ENCODE measurements at places on chromosomes 1 and 21. TPM values are rescaled to one million over a fixed set of nuclear protein-coding genes. Genes with fewer than 3 reads are reported as not detected.

- H3K36me3 ChIP-seq: no peaks in the 10 kb centered on the region
- H3K27ac ChIP-seq: no peak within 1 kb of the TSS
- no peak within 1 kb of the TSS for H3K4me3 ChIP-seq
- no peaks in the 10 kb centered on the region for H3K4me1 ChIP-seq
- DNase-seq: no peak
- H3K27me3 ChIP-seq: peaks cover 8% of the 10 kb centered on the region
These were observed at the start of gene FCRLB for GRCh38 chr1:161720956-161721737. Gene FCRLB (plus strand): TSS chr1:161721544. CDS start chr1:161722673, 1,129 bp downstream.

DNA sequence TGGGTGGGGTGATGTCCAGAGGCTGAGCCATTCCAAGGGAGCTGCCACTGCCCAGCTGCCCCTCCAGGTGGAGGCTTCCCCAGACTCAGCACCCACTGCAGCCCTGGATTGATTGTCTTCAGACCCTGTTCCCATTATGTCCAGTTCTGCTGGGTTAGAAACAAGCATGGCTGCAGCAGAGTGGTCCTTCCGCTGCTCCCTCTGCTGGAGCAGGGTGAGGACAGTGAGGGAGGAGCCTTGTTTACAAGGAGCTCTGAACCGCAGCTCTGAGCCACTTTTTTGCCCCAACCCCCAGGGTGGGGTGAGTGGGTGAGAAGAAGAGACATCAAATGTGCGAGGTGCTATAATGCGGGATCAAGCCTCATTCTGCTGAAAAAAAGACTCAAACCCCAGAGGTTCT, 2.3 kb downstream of the TNNT2 start:
- H3K27me3 ChIP-seq: no peaks in the 10 kb centered on the region
- H3K27ac ChIP-seq: peak overlapping the region; percentile 92
- H3K4me3 ChIP-seq: peak overlapping the region; percentile 76

DNA sequence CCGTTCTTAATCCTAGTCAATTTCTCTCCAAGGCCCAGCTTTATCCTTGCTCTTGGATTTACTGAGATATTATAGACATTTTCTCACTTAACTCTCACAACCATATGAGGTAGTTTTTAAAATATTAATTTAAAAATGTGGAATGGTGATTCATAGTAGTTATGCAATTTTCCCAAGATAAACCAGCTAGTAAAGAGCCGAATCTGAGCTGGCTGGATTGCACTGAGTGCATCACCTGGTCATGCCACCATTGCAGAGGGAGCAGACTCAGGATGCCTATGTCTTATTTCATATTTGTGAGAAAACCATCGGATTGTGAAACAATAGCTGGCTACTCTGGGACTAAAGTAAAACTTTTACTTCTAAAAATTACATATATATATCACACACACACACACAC, 494.0 kb downstream of the KCNT2 start:
- DNase-seq: no peak
- H3K4me1 ChIP-seq: peaks cover 5% of the 10 kb centered on the region
- no peak overlapping the region for H3K27ac ChIP-seq
- no peaks in the 10 kb centered on the region for H3K36me3 ChIP-seq
- no peak overlapping the region for H3K4me3 ChIP-seq
- H3K27me3 ChIP-seq: no peaks in the 10 kb centered on the region

DNA sequence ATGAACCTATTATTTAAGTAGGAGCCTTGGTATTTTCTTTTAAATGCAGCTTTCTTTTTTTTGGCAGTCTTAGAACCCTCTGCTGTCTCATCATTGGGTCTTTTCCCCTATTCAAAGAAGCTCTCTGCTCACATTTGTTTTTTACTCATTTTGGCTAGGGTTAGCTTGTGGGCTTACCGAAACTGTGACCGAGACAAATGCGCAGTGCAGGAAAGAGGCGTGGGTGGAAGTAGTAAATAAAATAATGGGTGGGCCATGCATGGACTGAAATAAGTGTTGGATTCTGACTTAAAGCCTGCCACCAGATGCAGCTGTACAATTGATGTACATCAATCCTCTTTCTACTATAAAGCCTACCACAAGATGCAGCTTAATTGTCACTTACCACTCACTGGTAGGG, 14.7 kb downstream of the XPR1 start:
- H3K36me3 ChIP-seq: no peaks in the 10 kb centered on the region
- H3K27me3 ChIP-seq: no peaks in the 10 kb centered on the region
- no peak overlapping the region for H3K27ac ChIP-seq
- DNase-seq: no peak

- H3K27me3 ChIP-seq: no peaks in the 10 kb centered on the region
- no peak for DNase-seq
- no peaks in the 10 kb centered on the region for H3K4me1 ChIP-seq
- no peak overlapping the region for H3K4me3 ChIP-seq
These were observed 115.3 kb downstream of the ADSS2 start for GRCh38 chr1:244336232-244336899.

DNA sequence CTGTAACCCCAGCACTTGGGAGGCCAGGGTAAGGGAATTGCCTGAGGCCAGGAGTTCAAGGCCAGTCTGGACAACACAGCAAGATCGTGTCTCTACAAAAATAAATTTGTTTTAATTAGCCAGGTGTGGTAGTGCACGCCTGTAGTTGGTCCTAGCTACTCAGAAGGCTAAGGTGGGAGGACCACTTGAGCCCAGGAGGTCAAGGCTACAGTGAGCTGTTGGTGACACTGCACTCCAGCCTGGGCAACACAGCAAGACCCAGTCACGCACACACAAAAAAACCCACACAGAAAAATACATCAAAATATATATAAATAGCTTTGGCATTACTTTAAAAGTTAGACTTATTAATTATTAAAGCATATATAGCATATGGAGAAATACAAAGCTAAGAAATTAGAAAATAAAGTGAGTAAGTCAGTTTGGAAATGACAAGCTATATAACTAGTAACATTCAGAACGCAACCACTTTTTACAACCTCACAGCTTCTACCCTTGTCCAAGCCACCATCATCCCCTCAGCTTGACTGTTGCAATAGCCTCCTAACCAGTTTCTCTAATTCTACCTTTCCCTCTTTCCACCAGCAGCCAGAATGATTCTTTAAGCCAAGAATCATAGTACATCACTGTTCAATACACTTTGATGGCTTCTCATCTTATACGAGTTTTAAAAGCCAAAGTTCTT, 14.5 kb downstream of the PIK3R3 start:
- H3K4me1 ChIP-seq: peaks cover 4% of the 10 kb centered on the region
- no peaks in the 10 kb centered on the region for H3K27me3 ChIP-seq
- H3K4me3 ChIP-seq: no peak overlapping the region
- no peaks in the 10 kb centered on the region for H3K36me3 ChIP-seq
- no peak overlapping the region for H3K27ac ChIP-seq

DNA sequence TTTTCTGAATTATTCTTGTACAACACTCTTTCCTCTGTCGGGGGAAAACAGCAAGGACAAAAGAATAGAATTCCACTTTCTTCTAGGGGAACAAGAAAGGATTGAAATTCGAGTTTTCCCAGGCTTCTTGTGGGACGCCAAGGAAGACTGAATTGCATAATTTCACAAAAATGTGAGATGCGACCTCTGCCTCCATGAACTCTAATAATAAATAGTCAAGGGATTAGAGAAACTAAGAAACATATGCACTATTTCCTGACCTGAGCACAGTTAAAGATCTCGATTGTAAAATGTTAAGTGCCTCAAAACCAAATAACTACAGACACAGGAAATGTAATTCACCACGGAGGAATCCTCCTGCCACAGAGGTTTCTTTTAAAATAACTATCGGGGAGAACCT, 117.3 kb upstream of the MARK1 start:
- no peaks in the 10 kb centered on the region for H3K27me3 ChIP-seq
- H3K27ac ChIP-seq: peak overlapping the region; percentile 29
- H3K4me1 ChIP-seq: peaks cover 7% of the 10 kb centered on the region
- DNase-seq: no peak

- H3K27ac ChIP-seq: no peak overlapping the region
- peaks cover 29% of the 10 kb centered on the region for H3K4me1 ChIP-seq
- H3K36me3 ChIP-seq: no peaks in the 10 kb centered on the region
- DNase-seq: no peak
- H3K27me3 ChIP-seq: no peaks in the 10 kb centered on the region
These were observed 107.1 kb downstream of the NIBAN1 start for GRCh38 chr1:184866991-184867788.

DNA sequence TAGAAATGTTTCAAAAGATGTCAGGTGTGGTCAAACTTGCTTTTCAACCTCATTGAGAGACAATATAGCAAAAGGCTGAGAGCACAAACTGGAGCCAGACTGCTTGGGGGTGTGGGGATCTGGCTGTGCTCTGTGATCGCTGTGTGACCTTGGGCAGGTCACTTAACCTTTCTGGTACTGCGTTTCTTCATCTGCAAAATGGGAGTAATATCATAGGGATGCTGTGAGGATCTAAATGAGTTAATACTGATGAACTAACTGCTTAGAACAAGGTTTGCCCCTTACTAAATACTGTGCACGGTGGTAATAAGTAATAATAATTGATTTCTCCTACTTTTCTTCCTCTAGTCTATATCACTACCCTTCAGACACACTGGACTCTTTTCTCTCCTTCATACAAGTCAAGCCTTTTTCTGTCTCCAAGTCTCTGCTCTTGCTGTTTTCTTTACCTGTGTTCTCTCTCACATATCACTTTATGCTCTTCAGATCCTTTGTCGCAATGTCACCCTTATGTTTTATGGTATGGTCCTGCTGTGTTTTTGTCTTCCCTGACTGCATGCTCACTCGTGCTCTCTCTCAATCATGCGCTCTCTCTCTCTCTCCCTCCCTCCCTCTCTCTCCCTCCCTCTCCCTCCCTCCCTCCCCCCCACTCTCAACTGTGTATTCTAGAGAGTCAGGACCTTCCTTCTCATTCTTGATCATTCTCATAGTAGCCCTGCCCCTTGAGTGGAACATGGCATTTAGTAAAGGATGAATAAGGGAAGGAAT, 3.3 kb downstream of the MGST3 start:
- no peak for DNase-seq
- peak overlapping the region; percentile 96 for H3K4me3 ChIP-seq

DNA sequence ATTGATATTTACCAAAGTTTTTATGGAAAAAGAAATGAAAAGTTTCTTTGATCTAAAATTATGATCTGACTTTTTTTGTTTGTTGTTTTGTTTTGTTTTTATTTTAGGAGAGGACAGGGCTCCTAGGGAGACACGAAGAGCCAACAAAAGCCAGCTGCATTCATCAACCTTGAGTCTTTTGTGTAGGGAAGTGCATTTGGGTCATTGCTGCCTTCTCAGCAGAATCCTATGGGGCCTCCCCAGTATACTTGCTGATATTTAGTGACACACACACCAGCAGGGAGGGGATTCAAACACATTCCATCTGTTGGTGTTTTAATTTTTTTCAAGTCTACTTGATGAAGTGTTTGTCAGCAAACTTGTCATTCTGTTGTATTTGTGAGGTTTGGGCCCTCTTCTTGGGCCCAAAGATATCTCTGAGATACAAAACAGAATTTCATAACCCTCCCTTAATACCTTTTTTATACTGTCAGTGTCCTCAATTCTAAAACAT, 203.5 kb downstream of the NTNG1 start:
- no peak overlapping the region for H3K4me3 ChIP-seq
- no peaks in the 10 kb centered on the region for H3K27me3 ChIP-seq
- H3K36me3 ChIP-seq: no peaks in the 10 kb centered on the region

GRCh38 chr1:97271916-97272788, 550.6 kb downstream of the PTBP2 start:
- H3K27me3 ChIP-seq: no peaks in the 10 kb centered on the region
- H3K4me3 ChIP-seq: no peak overlapping the region

DNA sequence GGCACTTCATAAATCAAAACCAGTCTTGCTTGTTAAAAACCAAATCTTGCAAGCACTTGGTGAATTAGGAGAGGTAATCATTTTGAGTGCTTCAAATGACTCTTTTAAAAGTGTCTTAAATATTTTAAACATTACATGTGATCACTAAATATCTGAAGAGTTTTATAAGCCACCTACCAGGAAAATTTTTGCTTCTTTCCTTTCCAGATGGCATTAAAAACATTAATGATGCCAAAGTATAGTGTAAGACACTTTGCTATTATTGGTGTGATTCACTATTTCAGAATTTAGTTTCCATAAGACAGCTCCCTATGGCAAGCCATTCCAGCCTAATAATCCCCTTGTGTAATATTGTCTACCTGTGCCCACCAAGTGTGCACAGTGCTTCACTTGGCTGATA, 548.8 kb upstream of the ADAMTS5 start:
- no peaks in the 10 kb centered on the region for H3K36me3 ChIP-seq
- no peak for DNase-seq
- H3K4me3 ChIP-seq: no peak overlapping the region
- no peak overlapping the region for H3K27ac ChIP-seq
- H3K27me3 ChIP-seq: no peaks in the 10 kb centered on the region
- no peaks in the 10 kb centered on the region for H3K4me1 ChIP-seq

DNA sequence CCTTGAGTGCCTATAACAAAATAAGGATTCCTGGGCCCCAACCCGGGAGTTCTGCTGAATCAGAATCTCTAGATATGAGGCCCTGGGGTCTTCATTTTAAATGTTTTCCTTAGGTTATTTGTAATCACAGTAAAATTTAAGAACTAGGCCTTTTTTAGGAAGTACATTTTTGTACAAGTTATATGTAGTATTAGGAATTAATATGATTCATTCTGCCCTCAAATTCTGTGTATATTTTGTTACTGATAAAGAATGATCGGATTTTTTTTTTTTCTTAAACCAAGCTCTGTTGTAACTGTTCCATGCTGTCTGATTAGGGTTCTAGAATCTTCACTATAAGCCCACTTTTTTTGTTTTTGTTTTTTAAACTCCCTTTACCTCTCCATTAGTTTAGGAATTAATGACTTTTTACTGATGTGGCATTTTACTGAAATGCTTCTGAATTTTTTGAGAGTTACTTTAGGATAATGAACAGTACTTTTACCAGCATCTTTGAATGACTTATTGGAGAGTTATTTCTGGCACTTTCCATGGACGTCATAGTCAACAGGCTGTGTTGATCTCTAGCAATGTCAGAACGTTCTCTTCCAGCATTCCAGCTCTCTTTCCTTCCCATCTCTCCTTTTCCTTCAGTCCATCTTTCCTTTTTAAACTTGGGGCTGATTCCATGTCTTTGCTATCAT, 48.3 kb downstream of the CLIC4 start:
- H3K4me1 ChIP-seq: peaks cover 28% of the 10 kb centered on the region
- no peaks in the 10 kb centered on the region for H3K27me3 ChIP-seq
- no peaks in the 10 kb centered on the region for H3K36me3 ChIP-seq
- peak overlapping the region; percentile 85 for H3K27ac ChIP-seq

DNA sequence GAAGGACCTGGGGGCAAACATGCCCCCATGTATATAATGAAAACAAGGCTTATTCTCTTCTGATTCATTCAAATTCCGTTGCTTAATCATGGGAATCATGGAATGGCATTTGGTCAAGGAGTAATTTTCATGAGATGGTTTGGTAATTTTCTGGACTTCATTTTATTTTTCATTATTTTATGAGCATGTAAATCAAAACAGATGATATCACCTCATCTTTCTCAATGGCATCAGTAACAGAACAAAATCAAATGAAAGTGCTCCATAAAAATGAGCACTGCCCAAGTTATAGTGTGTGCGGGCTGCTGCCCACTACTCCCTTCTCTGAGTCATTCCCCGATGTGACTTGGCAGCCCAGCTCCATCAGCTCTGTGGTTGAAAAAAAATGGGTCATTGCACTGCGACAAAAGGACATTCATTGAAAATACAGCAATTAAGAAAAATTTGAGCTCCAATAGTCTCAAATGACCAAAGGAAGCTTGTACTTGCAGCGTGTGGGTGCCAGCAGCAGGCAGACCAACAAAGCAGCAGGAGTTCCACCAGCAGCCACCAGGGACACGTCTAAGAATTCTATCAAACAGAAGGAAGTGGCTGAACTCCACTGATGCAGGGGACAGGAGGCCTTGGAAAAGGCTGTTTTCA, 84.3 kb upstream of the VAV3 start:
- no peak overlapping the region for H3K4me3 ChIP-seq
- H3K36me3 ChIP-seq: no peaks in the 10 kb centered on the region
- peak; percentile 61 for DNase-seq
- peaks cover 3% of the 10 kb centered on the region for H3K4me1 ChIP-seq
- H3K27me3 ChIP-seq: no peaks in the 10 kb centered on the region
- H3K27ac ChIP-seq: peak overlapping the region; percentile 13

FAM163A gene
- 0.16 TPM for total RNA-seq

NPPA gene
- total RNA-seq: 295 TPM

KRTAP20-3 gene
- total RNA-seq: not detected

SYT2 gene
- total RNA-seq: 0.09 TPM

Data from heart left ventricle (tissue), 16 donors.